ENCODE measurements at places on chromosomes 4 and X.

GRCh38 chrX:10983526-10983925 is 127.6 kb upstream of the HCCS start:
- no peak for DNase-seq

GRCh38 chrX:11954176-11954575 is 184.1 kb upstream of the FRMPD4 start:
- DNase-seq: no peak

DNA sequence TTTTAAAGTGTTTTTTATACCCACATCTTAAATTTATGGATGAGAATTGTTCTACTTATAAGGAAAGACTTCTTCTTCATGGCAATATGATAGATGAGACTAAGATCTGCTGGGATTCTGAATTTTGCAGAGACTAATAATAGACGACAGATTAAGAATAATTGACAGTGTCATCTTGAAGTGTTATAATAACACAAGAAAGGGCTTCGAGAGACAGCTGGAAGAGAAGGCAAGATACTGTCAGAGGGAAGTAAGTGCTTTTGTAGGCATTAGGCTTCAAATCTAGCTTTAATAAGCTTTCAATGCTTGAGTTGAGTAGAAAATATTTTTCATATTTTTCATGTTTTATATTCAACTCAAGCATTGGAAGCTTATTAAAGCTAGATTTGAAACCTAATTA is 797.6 kb upstream of the PABPC4L start:
- DNase-seq: no peak

- peak; percentile 74 for DNase-seq
Measured at GRCh38 chr4:183118585-183118984, 19.5 kb downstream of the WWC2 start.

DNA sequence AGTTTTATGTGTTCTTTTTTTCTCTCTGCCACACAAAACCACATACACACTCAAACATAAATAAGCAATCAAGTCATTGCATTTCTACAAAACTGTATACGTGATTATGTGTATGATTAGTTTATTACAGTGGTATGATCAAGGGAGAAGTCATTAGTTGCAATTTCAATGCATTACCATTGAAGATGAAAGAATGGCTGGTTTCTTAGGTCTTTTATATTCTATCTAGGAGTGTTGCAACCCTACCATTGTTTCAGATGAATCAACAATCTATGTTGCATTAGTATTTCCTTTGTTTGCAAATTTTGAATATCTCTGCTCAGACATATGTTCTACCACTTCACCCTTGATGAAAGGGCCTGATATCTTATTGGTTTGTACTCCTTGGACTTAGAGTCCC is 6.8 kb downstream of the ANXA3 start:
- DNase-seq: peak; percentile 46

- no peak for DNase-seq
Measured at GRCh38 chr4:94536049-94536448, 84.3 kb downstream of the PDLIM5 start.

GRCh38 chr4:52982255-52982945 is 120.3 kb downstream of the RASL11B start:
- DNase-seq: peak; percentile 40

DNA sequence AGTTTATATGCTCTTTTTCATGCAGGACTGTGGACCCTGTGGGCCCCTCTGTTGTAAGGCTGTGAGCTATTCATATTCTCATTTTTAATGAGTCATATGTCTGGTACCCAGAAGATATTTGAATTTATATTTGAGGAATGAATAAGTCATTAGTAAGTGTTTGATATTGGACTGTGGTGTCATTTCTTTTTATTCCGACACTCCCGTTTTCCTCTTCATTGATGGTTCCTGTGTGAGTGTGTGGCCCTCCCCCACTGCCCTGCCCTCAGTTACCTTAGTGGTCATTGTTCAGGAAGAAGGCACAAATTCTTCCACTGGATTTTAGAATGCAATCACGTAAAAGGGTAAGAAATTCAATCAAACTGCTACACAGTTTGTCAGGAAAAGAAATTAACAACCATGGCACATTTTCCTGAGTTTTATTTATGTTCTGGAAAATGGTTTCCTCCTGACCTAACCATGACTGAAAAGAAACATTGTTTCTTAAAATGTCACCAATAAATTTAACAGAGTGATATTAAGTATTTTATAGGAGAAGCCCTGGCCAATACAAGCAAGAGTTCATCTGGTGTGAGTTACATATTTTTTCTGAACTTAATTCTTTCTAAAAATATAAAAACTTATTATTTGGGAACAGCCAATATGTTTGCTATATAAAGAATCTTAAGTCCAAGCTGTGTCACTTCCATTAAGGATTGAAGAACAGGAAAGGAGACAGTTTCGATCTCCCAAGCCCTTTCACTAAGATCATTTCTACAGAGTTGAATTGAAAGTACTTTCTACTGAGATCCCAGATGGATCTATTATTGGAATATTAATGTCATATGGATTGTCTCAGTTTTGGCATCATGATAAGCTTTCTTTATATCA is 370.5 kb upstream of the ANXA10 start:
- DNase-seq: peak; percentile 16

GRCh38 chrX:48683411-48683982 is at the start of gene WAS:
Gene WAS (plus strand): TSS chrX:48683799. CDS start chrX:48683854, 55 bp downstream.
- DNase-seq: no peak

- no peak for DNase-seq
Measured at GRCh38 chr4:80171656-80172055, 25.6 kb upstream of the PRDM8 start.

DNA sequence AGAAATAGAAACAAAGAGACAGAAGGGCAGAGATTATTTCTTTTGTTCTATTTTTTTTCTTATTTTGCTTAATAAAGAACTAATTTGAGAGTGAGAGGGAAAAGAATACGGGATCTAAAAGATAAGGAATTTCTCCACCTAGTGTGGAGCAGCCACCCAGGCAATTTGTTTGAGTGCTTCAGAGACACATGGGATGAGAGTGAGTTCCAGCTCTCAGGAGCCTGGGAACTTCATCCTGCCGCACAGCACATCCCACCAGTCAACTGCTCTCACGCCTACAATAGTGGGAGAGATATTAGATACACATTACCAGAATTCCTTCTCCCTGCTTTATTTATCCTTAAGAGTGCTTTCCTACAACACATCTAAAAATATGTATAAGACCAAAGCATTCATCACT is 946.4 kb downstream of the PDHA2 start:
- DNase-seq: no peak

- no peak for DNase-seq
Measured at GRCh38 chr4:99403380-99404184, 31.6 kb downstream of the ADH7 start.

- DNase-seq: no peak
Measured at GRCh38 chr4:168485156-168485910, 5.0 kb upstream of the DDX60L start.

DNA sequence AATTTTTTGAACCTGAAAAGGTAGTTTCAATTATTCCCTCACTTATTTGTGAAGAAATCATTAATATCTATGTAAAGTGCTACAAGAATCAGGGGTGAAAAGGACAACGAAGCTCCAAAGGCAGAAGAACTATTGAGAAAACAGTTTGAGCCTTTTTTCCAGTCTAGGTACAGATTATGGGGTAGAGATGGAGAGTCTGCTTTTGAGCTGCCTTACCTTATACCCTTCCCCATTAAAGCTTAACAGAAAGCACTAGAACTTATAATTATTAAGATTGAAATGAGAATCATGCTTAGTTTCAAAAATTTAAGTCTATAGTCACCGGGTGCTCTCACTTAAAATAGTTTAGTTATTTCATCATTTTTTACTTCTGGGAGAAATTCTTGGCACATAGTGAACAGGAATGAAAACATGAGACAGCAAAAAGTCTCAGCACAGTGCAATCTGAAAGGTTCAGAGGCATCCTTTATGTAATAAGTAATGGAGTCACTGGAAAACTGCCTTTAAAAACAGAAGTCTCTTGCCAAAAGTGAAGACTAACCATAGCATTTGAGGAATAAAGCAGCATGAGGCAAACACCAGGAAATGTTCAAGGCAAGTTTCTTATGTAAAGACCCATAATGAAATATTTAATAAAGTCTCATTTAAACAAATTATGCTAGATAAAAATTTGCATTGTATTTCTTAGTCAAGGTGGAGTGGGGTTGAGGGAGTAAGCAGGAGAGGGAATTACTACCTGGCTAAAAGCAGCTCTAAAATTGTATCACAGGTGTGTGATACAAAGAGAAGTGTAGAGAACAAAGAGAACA is 5.1 kb upstream of the DCLK2 start:
- peak; percentile 92 for DNase-seq

All from foreskin fibroblast (primary cell).